NCI-H2081 treated with DMSO at 0.1 percent for 48 hours (cell line): ENCODE measurements at places on chromosomes 5 and 9.

DNA sequence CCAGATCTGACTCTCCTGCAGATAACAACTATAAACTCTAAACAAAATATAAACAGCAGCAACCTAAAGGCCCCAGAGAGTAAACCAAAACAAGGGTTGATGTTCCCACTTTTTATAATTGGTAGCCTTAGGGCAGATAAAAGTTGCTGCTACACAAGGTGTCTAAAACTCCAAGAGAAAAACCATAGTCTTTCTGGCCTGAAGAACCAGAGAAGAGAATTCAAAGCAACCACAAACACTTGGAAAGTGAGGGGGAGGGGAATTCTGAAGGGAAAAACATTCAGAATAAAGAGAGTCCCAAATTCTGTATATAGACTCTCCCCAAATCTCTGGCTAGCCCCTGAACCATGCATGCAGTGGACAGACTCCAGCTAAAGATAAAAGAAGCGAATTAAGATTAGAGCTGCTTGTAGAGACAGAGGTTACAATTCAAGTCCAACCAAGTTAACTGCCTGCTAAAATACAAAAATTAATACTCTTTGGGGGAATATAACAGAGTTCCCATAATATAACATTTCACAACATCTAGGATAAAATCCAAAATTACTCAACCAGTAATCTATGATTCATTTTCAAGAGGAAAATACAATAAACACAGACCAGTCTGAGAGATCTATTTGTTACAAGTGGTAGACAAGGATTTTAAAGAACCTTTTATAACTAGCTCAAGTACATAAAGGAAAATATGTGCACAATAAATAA is 37.5 kb upstream of the RGMB start:
- DNase-seq: no peak

DNA sequence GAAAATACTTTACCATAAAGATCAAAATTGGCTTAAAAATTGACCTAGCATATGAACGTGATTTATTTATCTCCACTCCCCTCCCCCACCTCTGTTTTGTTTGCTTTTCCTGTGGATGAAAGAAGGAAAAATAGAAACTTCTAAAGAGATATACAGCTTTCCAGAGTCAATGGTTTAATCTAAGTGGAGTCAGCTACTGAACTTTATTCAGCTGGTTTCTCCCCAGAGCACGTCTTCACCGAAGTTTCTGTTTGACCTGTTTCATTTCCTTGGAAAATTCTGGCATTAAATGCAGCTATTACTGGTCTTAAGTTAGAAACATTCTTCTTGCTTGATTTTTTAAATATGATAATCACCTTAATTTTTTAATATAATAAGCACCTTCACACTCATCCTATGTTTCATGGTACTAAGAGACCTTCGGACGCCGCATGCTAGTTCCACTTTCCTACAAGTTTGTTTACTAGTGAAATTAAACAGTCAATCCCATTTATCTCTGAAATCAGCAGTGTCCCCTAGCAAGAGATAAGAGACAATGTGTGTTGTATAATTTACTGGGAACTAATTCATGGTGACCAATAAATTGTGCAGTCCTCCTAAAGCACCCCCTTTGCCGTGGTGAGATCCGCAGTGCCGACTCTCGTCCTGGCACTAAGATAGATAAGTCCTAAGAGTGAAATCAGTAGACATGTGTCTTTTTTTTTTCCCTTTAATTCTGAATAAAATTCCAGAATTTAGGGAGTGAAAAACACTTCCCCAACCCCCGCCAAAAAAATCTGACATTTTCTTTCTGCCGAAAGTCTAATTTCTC is 89.9 kb downstream of the ARL15 start:
- no peak for DNase-seq

- DNase-seq: no peak
Measured at GRCh38 chr5:14776602-14777001, 95.0 kb downstream of the ANKH start.

GRCh38 chr9:18618862-18619261 is 144.9 kb downstream of the ADAMTSL1 start:
- no peak for DNase-seq

DNA sequence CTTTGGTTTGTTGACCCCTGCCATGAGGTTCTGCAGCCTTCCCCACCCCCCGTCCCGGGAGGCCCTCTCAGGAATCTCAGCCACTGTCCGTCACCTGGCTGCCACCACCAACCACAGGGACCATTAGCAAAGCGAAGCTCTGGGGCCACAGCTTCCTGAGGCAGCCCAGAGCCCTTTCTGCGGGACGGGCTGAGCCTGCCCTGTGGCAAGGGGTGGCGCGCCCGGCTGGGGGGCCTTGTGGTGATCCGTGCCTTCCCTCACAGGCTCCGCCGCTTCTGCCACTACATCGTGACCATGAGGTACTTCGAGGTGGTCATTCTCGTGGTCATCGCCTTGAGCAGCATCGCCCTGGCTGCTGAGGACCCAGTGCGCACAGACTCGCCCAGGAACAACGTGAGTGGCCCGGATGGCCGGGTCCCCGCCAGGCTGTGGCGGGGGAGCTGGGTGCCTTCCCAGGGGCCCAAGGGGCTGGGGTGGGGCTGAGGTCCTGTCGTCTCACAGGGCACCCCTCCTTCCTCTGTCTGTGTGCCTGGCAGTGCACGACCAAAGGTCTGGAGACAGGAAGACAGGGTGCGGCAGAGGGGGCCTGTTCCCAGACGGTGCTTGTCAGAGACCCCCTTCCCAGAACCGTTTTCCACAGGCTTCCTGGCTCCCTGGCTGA is 169.2 kb downstream of the CACNA1B start:
- no peak for DNase-seq

DNA sequence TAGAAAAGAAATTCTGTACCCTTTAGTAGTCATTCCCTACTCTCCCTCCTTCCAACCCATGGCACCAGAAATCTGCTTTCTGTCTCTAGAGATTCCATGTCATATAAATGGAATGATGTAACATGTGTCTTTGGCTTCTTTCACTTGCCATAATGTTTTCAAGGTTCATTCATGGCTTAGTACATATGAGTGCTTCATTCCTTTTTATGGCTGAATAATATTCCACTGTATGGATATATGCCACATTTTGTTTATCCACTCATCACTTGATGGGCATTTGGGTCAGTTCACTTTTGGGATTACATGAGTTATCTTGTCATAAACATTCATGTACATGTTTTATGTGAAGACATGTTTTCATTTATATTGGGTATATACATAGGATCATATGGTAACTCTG is 19.4 kb downstream of the POLR3G start:
- no peak for DNase-seq

DNA sequence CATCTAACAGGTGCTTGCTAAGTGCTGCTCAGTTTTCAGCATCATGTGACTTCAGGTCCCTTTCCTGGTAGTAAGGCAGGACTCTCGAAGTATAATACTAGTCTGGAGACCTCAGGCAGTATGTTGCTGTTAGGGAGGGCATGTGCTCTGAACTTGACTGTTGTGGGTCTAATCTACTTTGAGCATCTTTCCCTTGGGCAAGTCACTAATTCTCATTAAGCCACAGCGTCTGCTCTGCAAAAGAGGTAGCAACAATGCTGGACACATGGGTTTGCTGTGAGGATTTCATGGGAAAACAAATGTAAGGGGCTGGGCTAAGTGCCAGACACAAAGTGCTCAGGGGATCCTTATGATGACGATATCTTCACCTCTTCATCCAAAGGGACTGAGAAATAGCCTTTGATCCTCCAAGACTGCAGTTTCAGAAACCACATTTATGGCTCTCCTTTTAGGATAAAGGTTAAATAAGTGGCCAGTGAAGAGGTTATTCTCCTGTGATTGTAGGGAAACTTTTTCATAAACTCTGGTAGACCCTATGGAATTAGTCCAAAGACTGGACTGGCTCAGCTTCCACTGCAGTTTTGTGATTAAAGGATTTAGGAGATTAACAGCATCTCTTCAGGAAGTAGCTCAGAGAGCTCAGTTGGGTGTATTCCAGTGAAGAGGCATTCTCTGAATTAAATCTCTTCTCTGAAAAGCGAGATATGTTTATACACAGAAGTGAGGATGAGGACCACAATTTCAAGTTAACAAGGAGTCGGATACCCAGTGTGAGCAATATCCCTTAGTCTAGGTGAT is 216.6 kb downstream of the SGCD start:
- DNase-seq: no peak

GRCh38 chr5:3167473-3167872 is 416.0 kb upstream of the IRX2 start:
- no peak for DNase-seq

- DNase-seq: no peak
Measured at GRCh38 chr9:121946465-121946864, 146.6 kb downstream of the TTLL11 start.

- DNase-seq: no peak
Measured at GRCh38 chr9:120009856-120010255, 570.1 kb downstream of the CDK5RAP2 start.

GRCh38 chr9:4980086-4980727 is 4.9 kb upstream of the JAK2 start:
- DNase-seq: no peak

DNA sequence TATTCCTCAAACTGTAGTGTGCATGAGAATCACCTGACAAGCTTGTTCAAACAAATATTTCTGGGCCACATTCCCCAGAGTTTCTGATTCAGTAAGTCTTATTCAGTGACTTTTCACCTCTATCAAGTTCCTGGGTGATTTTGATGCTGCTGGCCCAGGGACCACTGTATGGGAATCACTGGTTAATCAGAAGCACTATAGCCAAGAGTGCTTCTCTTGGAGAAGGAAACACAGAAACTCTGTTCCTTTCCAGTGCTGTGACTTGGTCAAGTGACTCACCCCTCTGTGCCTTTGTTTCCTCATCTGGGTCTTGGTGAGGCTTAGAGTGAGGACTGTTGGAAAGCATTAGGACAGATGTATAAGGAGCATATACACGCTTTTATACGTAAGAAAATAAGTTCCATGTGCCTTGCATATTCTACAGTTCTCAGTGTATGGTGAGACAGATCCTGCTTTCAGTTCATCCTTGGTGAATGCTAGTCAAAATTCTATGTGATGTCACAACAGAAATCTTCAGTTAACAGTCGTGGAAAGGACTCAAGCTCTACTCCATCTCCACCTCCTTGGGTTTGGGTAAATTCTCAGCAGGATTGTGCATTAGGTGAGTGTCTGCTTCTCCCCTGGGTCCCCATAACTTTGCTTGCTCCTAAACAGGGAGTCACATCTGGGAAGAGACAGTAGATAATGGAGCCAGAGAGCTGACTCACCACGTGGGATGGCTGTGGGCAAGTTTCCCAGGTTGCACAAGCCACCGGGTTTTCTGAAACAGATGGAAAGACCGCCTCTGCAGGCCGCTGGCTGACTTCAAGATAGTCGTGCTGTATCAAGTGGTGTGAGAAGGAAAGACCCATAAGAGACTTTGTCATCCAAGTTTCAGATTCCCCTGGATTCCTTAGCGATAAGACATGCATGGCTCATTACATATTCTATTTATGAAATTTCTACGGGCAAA is 117.0 kb downstream of the NXNL2 start:
- DNase-seq: no peak

- no peak for DNase-seq
Measured at GRCh38 chr9:120066315-120066714, 513.7 kb downstream of the CDK5RAP2 start.

- no peak for DNase-seq
Measured at GRCh38 chr5:106843812-106844416, 826.8 kb downstream of the EFNA5 start.

- no peak for DNase-seq
Measured at GRCh38 chr5:114018186-114018585, 343.7 kb upstream of the KCNN2 start.

DNA sequence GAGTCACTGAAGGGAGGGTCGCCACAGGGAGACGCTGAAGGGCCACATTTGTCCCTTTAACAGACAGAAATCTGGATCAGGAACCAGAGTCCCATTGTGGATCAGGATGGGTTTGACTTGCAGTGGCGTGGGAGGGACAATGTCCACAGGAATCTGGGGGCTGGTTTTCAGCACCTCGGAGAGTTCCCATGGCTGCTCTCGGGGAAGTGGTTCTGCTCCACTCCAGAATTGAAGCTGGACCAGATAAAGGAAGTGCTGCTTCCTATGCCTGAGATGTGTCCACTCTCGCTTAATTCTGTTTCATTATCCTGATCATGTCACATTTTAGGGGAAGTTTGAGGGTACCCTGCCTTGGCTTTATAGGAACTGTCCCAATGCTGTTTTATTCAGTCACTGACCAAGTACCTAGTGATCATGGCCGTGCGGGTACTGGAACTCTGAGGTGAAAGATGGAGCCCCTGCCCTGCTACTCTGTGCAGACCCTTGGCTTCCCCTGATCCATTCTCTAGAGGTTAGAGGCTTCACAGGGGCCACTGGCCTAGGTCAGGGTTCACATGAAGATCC is 28.7 kb downstream of the ENHO start:
- DNase-seq: no peak

DNA sequence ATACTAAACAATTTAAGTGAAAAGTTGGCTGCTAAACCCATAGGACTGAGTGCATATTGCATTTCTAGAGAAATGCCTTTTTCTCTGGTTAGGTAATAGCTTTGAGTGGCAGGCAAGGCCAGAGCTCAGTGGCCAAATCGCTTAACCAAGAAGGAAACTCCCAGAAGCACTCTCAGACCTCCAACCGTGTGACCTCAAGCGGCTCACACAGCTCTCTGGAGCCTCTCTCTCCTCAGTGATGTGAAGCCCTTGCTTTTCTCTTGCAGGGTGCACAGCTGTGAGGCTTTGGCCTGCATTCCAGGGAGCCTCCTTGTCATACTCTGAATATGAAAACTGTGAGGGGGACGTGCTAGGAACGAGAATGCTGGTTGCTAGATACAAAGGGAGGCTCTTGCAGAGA is 106.7 kb downstream of the INSYN2B start:
- DNase-seq: no peak

DNA sequence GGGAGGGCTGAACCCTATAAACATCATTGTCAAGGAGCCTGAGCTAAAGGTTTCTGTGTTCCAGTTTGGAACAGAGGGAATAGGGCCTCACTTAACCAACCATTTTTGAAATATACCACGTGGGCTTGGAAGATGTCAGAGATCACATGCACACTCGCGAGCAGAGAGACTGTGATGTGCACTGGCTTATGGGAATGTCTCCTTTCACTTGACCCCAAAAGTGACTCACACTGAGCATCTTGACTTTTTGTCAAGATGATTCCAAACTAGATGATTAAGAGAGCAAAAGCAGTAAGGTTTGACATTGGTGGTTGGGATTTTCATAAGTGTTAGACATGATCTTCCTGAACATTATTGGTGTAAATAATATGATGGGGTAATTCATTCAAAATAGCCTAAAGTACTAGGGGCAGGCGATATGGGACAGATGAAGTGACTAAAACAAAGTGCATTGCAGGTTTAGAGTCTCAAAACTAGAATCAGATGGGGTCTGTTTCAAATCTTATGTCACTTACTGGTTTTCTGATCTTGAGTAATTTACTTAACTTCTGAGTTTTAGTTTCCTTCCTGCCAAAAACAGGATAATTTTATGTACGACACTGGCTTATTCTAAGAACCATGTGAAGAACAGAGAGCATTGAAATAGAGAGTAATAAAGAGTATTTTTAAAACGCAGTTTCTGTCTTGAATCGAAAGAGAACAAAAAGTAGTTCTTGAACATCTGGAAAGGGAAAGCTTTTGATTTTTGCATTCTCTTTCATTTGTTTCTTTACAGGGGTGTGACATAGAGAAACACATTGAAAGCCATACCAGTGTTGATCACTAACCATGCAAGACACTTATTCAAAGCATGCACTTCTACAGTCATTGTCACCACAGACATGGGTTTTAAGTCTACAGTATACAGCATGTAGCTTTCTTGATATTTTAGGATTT is 383.0 kb downstream of the DIRAS2 start:
- no peak for DNase-seq
